ENCODE measurements at places on chromosomes 6 and 20. TPM values are rescaled to one million over a fixed set of nuclear protein-coding genes. Genes with fewer than 3 reads are reported as not detected.
A peak's percentile ranks its signal among the peaks of the same experiment; 100 is the strongest.

PRR18 gene
- not detected for total RNA-seq

MAP3K5 gene
- total RNA-seq, result 3.3 TPM

PDYN gene
- total RNA-seq, result not detected

SLC13A3 gene
- not detected for total RNA-seq

FAM184A gene
- 0.40 TPM for total RNA-seq

SMPDL3A gene
- 2.4 TPM for total RNA-seq

AVP gene
- not detected for total RNA-seq

PCIF1 gene
- total RNA-seq, result 7.8 TPM

APOBEC2 gene
- not detected for total RNA-seq

DNA sequence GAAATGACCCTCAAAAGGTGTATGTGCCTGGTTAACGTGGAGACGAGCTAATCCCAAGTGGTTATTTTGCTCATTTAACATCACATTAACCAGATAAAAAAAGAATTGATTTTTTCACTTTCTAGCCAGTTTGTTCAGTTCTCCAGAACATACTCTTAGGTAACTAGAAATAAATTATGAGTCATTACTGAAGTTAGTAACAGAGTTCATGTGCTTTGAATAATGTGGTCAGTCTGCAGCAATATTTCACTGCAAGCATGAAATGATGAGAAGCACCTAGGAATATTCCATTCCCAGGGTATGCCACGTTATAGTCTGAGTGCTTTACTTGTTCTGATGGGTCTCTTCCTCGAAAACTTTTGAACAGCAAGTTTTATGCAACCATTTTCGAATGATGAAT lies 138.3 kb upstream of the INSM1 start:
- no peak for DNase-seq

GRCh38 chr6:14734052-14734415 lies 511.8 kb upstream of the JARID2 start:
- no peak for DNase-seq

GRCh38 chr6:147040121-147040910 lies 163.9 kb upstream of the STXBP5 start:
- no peak for DNase-seq

GRCh38 chr20:21693322-21693721 lies 12.1 kb upstream of the PAX1 start:
- DNase-seq, result no peak

GRCh38 chr20:12989586-12990115 lies 19.1 kb upstream of the SPTLC3 start:
- DNase-seq, result no peak

DNA sequence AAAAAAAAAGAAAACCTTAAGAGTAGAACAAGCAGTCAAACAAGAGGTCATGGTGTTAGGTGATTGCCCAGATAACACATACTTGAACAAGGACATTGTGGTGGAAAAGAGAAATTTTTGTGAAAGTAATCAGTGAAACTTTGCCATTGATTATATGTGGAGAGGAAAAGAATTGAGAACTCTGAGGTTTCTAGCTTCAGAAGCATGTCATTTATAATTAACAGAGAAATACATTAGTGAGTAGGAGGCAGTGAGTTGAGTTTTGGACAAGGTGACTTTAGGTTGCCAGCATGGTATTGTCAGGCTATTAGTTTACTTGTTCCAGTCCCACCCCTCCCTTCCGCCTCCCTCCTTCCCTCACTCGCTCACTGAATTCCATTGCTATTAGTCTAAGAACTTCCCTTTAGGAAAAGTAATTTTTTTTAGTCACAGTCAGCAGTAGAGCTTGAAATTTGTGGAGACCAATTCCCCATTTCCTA lies 17.2 kb downstream of the TAB2 start:
- DNase-seq, result peak; percentile 48

- DNase-seq, result no peak
Measured at GRCh38 chr20:54162378-54163009, 11.3 kb downstream of the CYP24A1 start.

- no peak for DNase-seq
Measured at GRCh38 chr6:155782739-155783459, 327.3 kb upstream of the NOX3 start.

DNA sequence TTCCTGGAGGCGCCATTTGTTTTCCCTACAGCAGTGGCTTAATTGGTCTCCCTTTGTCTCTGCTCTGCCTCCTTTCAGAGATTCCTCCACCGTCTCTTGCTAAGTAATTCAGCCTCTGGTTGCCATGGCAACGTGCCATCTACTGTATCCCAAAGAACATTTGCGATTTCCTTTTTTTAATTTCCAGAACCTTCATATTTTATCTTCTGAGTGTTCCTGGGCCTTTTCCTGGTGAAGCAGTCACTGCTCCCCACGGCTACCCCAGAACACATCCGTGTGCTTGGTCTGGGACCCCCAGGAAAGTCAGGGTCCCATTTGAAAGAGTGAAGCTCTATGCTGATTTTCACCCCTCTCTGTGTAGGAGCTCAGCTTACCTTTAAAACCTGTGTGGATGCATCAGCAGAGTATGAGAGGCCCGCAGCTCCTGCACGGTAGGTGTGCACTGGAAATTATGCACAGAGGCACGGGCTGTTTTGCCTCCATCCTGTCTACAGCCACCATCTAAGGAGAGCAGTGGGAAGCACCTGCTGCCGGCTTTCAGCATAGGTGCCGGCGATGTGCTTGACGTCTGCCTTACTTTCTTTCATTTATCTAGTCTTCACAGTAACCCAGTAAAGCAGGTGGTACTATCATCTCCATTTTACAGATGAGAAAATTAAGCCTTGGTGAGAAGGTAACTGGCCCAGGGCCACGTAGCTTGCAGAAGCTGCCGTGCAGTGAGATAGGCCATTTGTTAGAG lies 122.8 kb downstream of the SYCP2 start:
- DNase-seq, result no peak

- DNase-seq, result peak; percentile 4
Measured at GRCh38 chr6:149127212-149127611, 190.3 kb upstream of the TAB2 start.

DNA sequence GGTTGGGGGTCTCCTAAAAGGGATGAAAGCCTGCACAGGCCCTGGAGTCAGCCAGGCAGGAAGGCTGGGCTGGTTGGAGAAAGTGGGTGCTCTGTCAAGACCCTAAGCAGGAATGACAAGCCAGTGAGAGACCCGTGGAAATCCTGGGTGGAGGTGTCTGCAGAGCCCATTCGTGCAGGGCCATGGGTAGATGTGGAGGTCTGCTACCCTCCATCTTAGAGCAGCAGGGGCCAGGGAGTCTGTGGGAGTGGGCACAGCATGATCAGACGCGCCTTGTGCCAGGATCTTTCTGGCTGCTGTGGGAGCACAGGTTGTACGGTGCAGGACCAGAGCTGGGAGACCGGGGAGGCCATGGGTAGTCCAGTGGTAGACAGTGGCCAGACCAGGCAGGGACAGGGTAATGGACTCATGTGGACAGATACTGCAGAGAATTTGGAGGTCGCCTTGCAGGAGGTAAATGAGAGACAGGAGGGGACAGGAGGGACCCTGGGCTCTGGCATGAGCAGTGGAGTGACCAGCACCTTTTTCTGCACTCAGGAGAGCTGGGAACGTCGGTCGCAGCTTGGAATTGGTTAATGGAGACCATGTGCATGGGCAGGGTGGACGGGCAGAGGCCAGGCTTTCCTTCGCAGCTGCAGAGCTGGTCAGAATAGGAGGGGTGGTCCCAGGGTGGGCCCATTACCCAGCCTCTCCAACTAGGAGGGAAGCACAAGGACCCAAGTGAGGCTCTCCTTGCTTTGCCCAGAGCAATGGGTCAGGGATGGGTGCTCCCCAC lies 203.5 kb upstream of the PMEPA1 start:
- DNase-seq, result no peak

- DNase-seq, result no peak
Measured at GRCh38 chr6:135383766-135384165, 113.8 kb downstream of the AHI1 start.

GRCh38 chr6:76771059-76771634 lies 692.1 kb downstream of the HTR1B start:
- DNase-seq, result peak; percentile 89

DNA sequence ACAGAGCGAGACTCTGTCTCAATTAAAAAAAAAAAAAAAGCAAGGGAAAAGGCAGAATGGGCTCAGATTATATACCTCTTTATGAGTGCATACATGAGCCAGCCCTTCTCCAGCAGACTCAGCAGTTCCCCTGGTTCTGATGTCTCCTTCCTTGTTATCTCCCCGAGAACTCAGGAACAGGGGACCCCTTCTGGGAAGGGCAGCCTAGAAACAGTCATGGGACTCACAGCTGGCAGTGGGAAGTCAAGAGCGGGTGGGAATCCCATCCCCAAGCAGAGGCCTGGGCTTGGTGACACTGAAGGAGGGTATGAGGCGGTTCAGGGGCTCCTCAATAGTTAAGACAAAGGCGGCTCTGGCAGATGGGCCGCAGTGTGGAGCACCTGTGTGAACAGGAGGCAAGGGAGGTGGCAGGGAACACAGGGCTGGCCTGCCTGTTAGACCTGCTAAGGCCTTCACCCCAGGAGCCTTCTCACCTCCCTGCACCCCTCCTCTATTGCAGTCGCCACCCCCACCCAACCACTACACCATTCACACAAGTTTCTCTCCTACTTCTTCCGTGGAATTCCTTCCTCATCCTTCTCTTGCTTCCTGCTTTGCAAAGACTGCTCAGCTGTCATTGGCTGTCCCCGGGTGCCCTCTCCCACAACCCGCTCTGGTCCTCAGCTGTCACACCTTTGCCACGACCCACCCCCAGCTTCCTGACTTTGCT lies 29.7 kb upstream of the MDFI start:
- no peak for DNase-seq

- no peak for DNase-seq
Measured at GRCh38 chr6:11017090-11017489, 27.0 kb downstream of the ELOVL2 start.

DNA sequence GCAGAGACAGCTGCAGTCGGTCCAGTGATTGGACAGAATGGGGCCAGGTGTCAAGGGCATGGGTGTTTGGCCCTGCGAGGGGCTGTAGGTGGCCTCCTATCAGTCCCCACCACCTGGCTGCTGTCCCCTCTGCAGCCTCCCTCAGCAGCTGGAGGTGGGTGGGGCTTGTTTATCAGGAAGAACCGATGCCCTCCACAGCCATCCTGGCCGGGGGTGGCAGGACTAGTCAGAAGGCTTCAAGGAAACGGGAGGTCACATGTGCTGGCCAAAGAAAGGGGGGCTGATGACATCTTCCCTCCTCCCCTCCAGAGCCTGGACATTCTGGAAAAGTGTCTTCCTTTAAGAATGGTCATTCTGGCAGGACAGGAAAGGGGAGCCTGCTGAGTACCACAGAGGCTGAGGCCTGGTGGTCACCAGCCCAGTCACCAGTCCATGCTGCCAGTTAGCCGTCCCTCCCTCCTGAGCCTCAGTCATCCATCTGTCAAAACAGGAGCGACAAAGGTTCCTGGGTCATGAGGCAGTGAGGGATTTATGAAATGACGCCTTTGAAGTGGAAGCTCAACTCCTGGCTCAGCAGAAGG lies 4.1 kb downstream of the FAM210B start:
- DNase-seq, result peak; percentile 64

DNA sequence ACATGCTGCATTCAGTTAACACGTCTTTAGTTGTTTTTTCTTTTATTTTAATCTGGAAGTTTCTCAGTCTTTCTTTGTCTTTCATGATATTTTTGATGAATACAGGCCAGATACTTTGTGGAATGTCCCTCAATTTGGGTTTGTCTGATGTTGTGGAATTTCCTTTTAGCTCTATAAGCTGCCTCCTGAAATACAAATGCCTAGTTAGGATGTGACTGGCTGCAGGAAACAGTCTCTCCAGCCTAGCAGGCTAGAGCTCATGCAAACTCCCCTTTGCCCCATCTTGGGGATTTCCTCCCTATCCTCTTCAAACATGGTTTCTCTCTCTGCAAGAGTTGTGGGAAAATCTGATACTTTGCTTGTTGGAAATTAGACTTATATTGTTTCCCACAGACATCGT lies 89.3 kb upstream of the JAG1 start:
- DNase-seq, result peak; percentile 70

GRCh38 chr6:34416877-34417371 lies 8.9 kb downstream of the RPS10 start:
- no peak for DNase-seq

- DNase-seq, result no peak
Measured at GRCh38 chr20:59043698-59044097, 1.1 kb upstream of the PRELID3B start.

- DNase-seq, result no peak
Measured at GRCh38 chr6:142440600-142441293, 138.9 kb downstream of the ADGRG6 start.
